Uterus (tissue), 4 donors: ENCODE measurements at places on chromosomes 11 and 22. TPM values are rescaled to one million over a fixed set of nuclear protein-coding genes. Genes with fewer than 3 reads are reported as not detected.
A peak's percentile ranks its signal among the peaks of the same experiment; 100 is the strongest.

The UBQLN3 gene
- 0.29 TPM for total RNA-seq

DNA sequence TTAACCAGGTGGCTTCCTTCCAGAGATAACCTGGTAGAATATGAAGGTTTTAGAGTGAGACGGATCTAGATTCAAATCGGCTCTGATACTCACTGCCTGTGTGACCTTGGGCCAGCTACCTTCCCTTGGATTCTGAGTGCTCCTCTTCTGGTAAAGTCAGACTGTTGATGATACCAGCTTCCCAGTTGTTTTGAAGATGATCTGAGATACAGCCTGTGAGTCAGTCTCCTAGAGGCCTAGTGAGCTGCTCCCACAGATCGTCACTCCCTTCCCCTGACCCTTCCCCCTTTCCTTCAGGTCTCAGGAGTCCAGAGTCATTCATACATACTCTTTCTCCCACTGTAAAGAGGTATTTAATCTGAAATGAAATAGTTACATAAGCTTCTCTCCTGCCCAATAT is 207.8 kb downstream of the GRIK4 start:
- H3K27ac ChIP-seq, result no peak overlapping the region
- no peaks in the 10 kb centered on the region for H3K27me3 ChIP-seq
- no peak for DNase-seq
- no peak overlapping the region for H3K4me3 ChIP-seq
- no peaks in the 10 kb centered on the region for H3K36me3 ChIP-seq

DNA sequence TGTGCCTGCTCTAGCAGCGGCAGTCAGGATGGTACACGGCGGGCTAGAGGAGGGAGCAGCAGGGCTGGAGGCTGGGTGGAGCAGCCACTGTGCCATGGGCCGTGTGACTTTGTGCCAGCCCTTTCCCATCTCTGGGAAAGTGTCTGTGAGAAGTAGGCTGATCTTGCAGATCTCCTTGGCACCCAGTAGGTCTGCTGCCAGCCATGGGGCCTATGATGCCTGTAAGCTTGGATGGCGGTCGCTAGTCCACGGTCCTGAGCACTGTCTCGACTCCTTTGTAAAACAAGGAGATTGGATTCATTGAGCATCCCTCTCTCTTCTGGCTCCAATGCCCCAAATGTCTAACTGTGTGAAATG is 22.6 kb downstream of the AMPD3 start:
- H3K4me1 ChIP-seq, result no peaks in the 10 kb centered on the region
- no peak overlapping the region for H3K27ac ChIP-seq
- H3K27me3 ChIP-seq, result no peaks in the 10 kb centered on the region
- H3K36me3 ChIP-seq, result no peaks in the 10 kb centered on the region

The FAM180B gene
- total RNA-seq, result not detected

GRCh38 chr11:86492370-86493010 is 117.8 kb downstream of the CCDC81 start:
- no peaks in the 10 kb centered on the region for H3K4me1 ChIP-seq
- H3K27me3 ChIP-seq, result no peaks in the 10 kb centered on the region
- H3K36me3 ChIP-seq, result no peaks in the 10 kb centered on the region

DNA sequence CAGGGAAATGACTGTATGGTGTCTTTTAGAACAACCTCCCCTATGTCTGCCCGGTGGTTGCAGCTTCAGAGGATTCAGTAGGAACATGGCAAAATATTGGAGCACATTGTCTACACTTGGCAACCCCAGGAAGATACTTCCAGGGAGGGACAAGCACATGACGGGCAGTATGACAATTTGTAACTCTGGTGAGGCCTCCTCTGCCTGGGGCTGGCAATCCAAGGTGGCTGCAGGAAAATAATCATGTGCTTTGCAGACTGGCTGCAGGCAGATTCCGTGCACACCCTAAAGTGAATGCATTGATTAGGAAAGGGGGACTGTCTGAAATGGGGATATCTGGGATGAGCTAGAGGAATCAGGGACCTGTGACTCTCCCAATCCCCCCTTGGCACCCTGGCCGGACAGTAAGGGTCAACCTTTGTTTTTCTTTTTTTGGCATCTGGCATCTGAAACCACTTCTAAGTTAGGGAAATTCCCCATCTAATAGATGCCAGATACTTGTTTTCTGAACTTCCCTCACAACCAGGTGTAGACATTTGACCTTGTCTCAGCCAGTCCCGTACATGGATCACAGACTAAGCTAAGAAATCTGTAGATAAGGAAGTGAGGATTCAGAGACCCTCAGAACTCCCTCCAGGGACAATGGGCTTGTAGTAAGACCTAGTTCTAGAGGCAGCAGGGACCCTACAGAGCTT is 10.5 kb upstream of the PHOX2A start:
- no peaks in the 10 kb centered on the region for H3K4me1 ChIP-seq
- H3K27me3 ChIP-seq, result no peaks in the 10 kb centered on the region
- DNase-seq, result no peak
- no peak overlapping the region for H3K4me3 ChIP-seq
- no peak overlapping the region for H3K27ac ChIP-seq

GRCh38 chr11:77138106-77138649 is 10.1 kb downstream of the MYO7A start:
- no peak overlapping the region for H3K4me3 ChIP-seq
- no peak for DNase-seq
- H3K27ac ChIP-seq, result no peak overlapping the region
- H3K36me3 ChIP-seq, result no peaks in the 10 kb centered on the region
- H3K4me1 ChIP-seq, result no peaks in the 10 kb centered on the region
- no peaks in the 10 kb centered on the region for H3K27me3 ChIP-seq

GRCh38 chr22:27318516-27318915 is 483.0 kb downstream of the MN1 start:
- no peak overlapping the region for H3K4me3 ChIP-seq
- no peaks in the 10 kb centered on the region for H3K36me3 ChIP-seq
- H3K27ac ChIP-seq, result no peak overlapping the region
- DNase-seq, result peak; percentile 59
- H3K4me1 ChIP-seq, result no peaks in the 10 kb centered on the region

GRCh38 chr11:97772705-97773104 is 1248.0 kb upstream of the CNTN5 start:
- no peaks in the 10 kb centered on the region for H3K4me1 ChIP-seq
- no peak overlapping the region for H3K4me3 ChIP-seq
- DNase-seq, result no peak
- no peaks in the 10 kb centered on the region for H3K27me3 ChIP-seq
- no peak overlapping the region for H3K27ac ChIP-seq
- H3K36me3 ChIP-seq, result no peaks in the 10 kb centered on the region

DNA sequence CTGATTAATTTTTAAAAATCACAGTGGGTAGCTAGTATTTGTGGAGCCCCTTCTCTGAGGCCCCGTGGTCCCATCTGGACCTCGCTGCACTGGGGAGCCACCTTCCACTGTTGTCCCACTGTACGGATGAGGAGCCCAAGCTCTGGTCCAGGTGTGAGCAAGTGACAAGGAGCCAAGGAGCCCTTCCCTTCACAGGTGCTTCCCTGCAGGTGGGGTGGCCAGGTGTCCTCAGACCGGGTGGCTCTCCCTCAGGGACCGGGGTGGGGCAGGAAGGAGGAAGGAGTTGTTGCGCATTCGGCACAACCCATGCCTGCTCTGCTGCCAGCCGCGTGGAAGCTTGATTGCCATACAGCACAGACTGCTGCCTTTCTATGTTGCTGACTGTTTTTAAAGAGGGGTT is 10.4 kb upstream of the SEPTIN5 start:
- DNase-seq, result no peak
- H3K4me1 ChIP-seq, result peaks cover 4% of the 10 kb centered on the region
- no peak overlapping the region for H3K27ac ChIP-seq
- no peaks in the 10 kb centered on the region for H3K36me3 ChIP-seq

DNA sequence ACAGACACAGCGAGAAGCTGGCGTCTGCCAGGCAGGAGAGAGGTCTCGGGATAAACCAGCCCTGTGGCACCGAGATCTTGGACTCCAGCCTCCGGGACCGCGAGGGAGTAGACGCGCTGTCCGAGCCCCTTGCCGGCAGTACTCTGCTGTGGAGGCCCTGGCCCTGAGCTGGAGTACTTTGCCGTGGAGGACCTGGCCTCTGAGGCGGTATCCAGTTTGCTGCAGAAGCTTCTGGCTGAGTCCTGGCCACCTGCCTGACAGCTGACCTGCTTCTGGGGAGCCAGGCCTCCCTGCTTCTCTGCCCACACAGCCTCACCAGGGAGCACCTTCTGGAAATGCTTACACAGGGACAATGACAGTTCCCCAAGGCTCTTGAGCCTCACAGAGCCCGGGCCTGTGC is 31.6 kb upstream of the CARS1 start:
- no peak for DNase-seq
- no peaks in the 10 kb centered on the region for H3K36me3 ChIP-seq
- no peak overlapping the region for H3K4me3 ChIP-seq
- H3K27me3 ChIP-seq, result no peaks in the 10 kb centered on the region
